ENCODE measurements at places on chromosomes 2 and 18.
A peak's percentile ranks its signal among the peaks of the same experiment; 100 is the strongest.

DNA sequence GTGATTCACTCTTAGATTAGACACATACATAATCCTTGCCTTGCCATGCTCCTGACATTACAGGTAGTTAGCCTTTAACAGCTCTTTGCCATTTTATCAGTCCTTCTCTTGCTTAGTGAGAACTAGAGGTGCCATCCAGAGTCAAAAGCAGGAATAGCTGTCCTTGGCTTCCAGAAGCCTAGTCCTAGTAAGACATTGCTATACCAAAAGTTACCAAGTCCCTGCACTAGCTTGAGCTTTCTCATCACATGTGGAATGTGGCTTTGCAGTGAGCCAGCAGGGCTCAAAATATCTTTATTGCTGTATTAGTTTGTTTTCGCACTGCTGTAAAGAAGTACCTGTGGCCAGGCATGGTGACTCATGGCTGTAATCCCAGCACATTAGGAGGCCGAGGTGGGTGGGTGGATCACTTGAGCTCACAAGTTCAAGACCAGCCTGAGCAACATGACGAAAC, 104.7 kb upstream of the NOSTRIN start:
- DNase-seq: no peak

- DNase-seq: no peak
These were observed 5.5 kb upstream of the ECEL1 start for GRCh38 chr2:232492963-232493700.

DNA sequence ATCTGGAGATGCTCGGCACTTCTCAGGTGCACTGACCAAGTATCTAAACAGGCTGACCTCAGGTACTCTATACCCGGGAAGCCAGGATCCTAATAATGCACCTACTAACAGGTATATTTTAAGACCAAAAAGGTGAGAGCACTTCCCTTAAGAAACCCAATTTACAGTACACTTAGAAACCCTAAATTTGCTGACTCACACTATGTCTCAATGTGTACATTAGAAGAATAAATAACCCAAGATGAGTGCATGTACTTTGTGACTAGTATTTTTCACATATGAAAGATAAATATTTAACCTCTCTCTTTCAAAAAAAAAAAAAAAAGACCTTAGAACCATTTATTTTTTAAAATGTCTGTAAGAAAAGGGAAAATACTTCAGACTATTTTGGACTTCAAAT, 118.8 kb downstream of the ZNF516 start:
- DNase-seq: no peak

DNA sequence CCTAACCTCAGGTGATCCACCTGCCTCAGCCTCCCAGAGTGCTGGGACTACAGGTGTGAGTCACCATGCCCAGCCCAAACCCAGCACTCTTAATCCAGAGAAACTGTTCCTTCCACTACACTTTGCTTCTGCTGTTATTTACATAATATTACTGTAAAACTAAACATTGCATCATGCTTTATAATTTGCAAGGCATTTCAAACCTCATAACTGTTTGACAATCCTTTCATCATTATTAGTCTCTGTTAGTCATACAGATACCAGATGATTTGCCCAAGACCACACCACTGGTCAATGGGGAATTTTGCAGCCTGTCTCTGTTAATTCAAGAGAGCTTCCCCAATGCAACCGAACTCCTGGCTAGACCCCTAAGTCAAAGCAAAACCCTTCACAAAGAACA, 338.3 kb downstream of the ALK start:
- DNase-seq: no peak

GRCh38 chr2:193373120-193373519, 1178.4 kb upstream of the TMEFF2 start:
- no peak for DNase-seq

- no peak for DNase-seq
These were observed 13.7 kb downstream of the MTERF4 start for GRCh38 chr2:241088376-241088775.

- DNase-seq: no peak
These were observed 290.8 kb upstream of the MYT1L start for GRCh38 chr2:2621855-2622254.

DNA sequence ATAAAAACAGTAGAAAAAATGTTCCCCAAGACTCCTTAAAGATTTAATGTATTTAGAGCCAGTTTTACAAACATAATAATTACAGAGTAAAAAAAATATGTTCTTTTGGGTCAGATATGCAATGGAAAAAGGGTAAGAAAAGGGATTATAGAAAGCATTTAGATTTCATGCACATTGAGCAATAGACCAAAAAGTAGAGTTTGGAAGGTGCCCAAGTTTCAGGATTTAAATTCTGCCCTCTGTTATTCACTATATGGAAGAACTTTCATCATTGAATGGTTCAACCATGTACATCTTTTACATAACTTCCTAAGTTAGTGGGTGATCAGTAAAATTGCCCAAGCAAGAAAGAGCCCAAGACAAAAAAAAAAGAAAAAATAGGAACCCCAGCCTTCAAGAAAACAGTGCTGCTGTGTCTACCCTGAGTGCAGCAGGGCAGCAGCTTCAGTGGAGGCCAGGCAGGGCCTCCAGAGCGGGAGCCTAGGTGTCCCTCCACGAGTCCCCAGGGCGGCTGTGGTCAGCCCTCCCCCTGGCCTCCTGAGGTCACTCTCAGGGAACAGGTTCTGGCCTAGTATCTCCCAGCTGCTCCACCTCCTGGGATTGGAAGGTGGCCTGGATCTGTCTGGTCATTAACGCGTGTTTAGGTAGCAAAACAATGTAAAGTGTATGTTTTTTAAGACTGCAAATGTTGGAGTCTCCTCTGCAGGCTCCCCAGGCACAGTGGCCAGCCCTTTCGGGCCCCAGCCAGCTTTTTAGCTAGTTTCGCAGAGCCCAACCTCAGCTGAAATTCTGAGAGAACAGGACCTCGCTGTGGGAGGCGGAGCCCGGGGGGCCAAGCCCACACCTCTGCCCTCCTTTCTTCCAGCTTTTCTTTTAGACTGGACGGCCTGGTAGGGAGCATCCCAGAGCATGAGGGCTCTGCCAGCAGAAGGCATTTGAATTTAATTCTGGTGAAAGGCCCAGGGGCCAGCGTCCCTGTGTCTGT, 77.3 kb downstream of the TEX51 start:
- DNase-seq: no peak

DNA sequence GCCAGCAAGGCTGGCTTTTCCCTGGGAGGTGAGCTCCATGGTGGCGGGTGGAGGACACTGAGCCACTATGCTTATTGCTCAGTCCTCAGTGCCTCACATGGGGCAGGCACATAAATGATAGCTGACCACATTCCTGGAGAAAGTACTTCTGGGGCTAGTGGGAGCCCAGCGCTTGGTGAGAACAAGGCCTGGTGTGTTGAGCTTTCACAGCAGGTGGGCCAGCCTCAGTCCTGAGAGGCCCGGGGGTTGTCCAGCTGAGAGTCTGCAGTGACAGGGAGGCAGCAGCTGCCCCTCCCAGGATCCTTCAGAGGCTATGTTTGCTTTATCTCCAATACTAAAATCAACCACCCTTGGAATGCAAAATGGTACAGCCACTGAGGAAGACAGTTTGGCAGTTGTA, 217.7 kb downstream of the ZBTB7C start:
- DNase-seq: no peak

DNA sequence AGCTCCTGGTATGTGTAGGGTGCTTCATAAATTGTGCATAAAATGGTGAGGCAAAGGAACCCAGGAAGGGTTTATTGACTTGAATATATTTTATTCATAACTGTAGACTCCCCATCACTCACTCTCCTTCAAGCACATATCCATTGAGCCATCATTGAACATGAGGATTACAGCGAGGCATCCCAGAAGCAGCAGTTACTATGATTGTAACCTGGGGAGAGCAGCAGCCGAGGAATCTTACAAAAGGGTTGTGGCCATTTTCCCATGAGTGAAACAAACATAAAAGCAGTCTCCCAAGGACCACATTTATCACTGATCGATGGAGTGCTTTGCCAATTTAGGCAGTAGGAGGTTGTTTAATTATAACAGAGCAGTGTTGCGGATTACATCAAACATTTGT, 183.4 kb downstream of the NCK2 start:
- DNase-seq: no peak

DNA sequence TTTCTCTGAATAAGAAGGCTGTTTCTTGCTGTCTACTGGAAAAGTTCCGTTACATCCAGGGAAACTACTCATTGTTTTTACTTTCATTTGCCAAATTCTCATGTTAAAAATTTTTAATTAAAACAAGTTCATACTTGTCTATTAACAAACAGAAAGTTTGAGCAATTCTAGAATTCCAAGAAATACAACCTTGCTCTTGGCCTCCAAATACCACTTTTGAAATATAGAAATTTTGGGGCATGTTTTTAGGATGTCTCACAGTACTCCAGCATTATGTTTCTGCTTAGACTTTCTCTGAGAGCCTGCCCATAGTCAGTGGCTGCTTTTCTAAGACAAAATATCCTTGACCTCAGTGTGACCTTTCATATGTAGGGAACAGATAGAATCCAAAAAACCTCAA, 228.7 kb upstream of the RND3 start:
- no peak for DNase-seq

- DNase-seq: no peak
These were observed 334.2 kb upstream of the NETO1 start for GRCh38 chr18:73201940-73202339.

- no peak for DNase-seq
These were observed 271.8 kb upstream of the HS6ST1 start for GRCh38 chr2:128590309-128591021.

GRCh38 chr2:486371-486770, 190.8 kb downstream of the TMEM18 start:
- DNase-seq: no peak

- no peak for DNase-seq
These were observed 237.6 kb upstream of the APCDD1 start for GRCh38 chr18:10216791-10217190.

DNA sequence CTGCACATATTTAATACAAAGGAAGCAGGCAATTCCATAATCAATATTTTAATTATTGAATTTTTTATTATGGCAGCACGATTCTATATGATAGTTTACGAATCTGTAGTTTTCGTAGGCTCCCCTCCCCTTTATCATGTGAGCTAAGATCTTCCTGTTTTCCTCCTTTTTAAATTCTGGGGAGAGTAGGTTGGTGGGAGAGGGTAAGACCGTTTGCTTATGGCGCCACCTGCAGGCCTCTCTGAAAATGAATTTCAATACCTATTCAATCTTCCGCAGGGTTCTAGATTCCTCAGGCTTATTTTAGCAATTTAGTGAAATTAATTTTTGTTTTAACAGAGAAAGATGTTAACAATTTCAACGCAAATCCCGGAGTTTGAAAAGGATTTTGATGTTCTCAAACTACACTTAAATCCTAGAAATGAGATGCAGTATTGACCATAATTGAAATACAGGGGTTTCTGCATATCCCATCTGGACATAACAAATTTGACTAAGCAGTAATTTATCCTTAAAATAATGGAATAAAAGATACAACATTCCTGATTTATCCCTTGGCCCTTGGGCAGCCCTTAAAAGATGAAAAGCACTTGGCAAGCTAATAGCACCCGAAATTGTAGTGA, 12.8 kb upstream of the GBX2 start:
- DNase-seq: peak; percentile 27

DNA sequence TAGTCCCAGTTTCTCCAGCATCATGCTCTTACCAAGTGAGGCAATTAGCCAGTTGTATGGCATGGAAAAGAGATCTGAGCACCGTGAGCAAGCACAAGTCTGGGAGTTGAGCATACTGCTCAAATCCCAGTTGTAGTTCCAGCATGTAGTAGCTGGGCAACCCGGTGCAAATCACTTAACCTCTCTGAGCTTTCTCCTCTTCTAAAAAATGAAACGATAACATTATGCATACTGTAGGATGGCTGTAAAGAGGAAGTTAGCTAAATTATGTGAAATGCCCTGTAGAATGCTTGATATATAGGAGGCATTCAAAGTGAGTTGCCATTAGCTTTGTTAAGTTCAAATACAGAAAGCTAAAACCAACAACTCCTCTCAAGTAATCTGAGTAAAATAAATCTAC, 164.0 kb upstream of the ZEB2 start:
- no peak for DNase-seq

DNA sequence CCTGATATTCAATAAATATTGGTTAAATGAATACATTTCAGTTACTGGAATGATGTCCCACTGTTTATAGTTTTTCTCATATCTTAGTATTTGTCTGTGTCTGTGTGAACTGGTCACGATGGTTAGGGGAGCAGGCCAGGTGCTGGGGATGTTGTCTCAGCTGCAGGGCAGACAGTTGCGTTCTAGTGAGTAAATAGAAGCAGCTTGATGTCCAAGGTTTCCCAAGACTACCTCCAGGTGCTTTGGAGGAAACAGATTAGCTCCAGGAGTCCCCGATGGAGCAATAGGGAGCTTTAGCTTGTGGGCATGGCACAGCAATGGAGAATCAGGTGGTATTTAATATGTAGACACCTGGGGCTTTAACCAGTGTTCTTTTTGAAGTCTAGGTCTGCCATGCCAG, 75.5 kb downstream of the GULP1 start:
- DNase-seq: no peak

- no peak for DNase-seq
These were observed 58.0 kb downstream of the LINC00305 start for GRCh38 chr18:64090876-64091275.

DNA sequence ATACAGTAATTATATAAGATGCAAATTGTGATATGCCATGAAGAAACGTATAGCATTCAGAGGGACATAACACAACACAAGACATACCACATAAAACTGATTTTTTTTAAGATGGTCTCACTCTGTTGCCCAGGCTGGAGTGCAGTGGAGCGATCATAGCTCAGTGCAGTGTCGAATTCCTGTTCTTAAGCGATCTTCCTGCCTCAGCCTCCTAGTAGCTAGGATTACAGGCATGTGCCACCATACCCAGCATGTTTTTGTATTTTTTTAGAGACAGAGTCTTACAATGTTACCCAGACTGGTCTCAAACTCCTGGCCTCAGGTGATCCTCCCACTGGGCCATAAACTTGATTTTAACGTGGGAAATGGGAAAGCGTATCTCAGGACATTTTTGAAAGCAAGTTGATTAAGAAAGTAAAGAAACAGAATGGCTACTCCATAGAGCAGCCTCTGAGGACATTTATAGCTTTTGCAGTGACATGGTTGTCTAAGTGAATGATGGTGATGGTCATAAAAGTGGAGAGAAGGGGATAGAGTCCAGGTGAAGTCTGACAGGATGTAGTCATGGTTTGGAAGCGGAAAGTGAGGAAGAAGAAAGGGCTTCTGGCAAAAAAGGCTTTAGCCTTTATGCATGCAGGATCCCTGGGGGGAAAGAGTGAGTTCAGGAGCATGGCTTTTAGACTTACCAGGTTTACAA, 2.4 kb downstream of the TSGA10 start:
- no peak for DNase-seq

- DNase-seq: no peak
These were observed 74.3 kb downstream of the BIN1 start for GRCh38 chr2:127032621-127033020.

GRCh38 chr2:64807417-64807816, 153.7 kb upstream of the SERTAD2 start:
- no peak for DNase-seq

All from NCI-H524 treated with DMSO at 0.1 percent for 48 hours (cell line).